ENCODE measurements at places on chromosomes 16 and 17.

DNA sequence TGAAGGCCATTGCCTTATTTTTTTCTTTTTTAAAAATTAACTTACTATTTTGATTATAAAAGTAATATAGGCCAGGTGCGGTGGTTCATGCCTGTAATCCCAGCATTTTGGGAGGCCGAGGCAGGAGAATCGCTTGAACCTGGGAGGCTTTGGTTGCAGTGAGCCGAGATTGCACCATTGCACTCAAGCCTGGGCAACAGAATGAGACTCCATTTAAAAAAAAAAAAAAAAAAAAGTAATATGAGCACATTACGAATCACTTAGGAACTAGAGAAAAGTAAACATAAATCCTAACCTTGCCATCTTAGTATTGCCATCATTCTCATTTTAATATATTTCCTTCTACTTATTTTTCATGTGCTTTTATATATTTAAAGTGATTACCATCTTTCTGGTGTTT is 12.9 kb upstream of the TACO1 start:
- DNase-seq = no peak

GRCh38 chr17:54839447-54839846 is 61.2 kb upstream of the TOM1L1 start:
- no peak for DNase-seq

- DNase-seq = no peak
These were observed 88.9 kb upstream of the HLF start for GRCh38 chr17:55175788-55176427.

- DNase-seq = no peak
These were observed 242.4 kb upstream of the MYOCD start for GRCh38 chr17:12423337-12423736.
